ENCODE measurements at places on chromosomes 4 and X.

GRCh38 chrX:25523574-25524540, 508.1 kb upstream of the ARX start:
- DNase-seq = no peak

DNA sequence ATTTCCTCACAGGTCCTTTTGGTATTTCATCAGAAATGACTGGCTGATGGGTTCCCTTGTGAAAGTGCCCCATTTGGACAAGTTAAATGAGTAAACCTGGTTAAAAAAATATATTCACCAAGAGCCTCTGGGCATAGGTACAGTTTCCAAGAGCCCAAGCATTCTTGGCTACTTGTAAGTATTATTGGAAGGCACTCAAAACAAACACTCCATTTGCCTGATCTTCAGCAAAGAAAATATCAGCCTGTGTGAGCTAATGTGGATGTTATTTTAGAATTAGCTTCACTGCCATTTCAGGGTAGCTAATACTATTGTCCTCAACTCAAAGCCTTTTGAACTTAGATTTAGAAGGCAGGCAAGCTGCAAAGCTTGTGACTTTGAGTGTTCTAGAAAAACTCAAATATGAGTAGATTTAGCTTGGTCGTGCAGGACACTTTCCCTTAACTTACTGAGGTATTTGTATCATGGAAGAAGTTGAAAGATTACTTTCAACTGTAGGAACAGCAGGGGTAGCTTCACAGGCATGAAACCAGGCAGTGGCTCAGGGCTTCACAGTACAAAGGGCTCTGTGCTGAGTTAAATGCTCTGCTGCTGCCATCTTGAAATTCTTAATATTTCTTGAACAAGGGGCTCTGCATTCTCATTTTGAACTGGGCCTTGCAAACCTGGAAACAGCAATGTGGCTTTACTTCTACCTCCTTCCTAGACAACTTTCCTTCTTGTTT, 177.2 kb downstream of the AMELX start:
- peak; percentile 76 for DNase-seq

- DNase-seq = no peak
These were observed 90.4 kb upstream of the RASGEF1B start for GRCh38 chr4:81562093-81562492.

DNA sequence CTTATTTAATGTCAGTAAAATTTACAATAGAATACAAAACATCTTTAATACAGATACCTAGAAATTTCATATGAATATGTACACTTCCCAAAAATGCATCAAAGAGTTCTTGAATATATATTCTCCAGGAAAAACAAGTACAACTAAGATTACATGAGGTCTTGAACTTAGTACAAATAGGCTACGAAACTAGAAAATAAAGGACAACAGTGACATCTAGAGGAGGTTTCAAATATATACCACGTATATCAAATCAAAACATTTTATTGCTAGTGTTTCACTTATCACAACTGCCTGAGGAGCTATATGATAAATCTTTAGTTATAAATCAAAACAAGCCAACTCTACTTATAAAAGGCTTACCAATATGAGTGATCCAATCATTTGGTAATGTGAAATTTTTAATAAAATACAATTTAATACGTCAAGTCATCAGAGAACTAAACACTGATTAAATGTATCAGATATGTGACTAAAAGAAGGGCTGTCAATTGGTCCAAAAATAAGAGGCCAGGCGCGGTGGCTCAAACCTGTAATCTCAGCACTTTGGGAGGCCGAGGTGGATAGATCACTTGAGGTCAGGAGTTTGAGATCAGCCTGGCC, 36.6 kb downstream of the ANAPC10 start:
- DNase-seq = peak; percentile 40

GRCh38 chr4:134702374-134702773, 500.8 kb upstream of the PABPC4L start:
- DNase-seq = no peak

DNA sequence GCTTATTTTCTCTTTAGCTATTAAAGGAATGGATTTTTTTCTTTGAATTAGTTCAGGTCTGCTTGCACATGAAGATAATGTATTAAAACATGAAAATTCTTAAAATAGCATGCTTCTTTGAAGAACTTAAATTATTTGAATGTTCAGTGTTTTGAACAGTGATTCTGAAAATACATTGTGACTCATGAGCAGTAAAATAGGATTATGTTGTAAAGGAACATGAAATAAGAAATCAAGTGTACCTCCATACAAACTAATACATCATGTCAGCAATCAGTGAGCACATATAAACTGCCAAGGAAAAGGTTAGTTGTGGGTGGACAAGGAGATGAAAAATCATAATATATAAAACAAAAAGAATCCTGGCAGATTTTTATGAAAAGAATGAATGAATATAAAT, 66.1 kb downstream of the SNX25 start:
- no peak for DNase-seq

DNA sequence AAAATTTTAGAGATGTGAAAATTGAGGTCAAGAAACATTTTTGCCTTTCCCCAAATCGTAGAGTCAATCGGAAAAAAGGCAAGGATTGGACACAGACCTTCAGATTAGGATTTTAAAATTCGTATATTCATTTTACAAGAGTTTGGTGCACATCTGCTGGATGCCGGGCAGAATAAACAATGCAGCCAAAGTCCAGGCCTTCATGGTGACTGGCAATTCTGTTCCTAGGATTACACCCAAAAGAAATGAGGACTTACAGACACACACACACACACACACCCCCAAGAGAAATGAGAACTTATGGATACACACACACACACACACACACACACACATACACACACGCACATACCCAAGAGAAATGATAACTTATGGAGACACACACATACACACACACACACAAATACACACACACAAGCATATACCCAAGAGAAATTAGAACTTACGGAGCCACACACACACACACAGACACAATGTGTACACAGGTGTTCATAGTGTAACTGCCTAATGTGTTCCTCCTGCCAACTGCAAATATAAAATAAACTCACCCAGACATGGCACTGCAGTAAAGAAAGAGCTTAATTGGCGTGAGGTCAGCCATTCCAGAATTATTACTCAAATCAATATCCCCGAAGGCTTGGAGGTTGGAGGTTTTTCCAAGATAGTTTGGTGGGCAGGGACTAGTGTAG, 165.7 kb upstream of the STS start:
- DNase-seq = no peak

DNA sequence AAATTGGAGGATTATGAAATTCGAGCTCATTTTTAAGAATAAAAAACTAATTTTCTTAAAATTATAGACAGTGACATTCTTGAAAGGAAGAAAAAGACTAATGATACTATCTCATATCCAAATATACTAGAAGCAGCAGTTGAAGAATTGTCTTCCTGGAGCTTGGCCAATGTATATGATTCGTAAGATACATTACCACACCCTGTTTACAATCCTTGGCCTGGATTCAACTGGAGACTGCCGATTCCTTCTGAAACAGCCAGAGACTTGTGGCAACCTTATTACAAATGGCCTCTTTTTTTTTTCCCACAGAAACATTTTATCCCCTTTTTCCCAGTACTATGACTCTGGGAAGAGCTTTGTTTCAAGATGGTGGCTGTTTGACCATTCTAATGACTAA, 571.2 kb upstream of the FAT1 start:
- DNase-seq = no peak

DNA sequence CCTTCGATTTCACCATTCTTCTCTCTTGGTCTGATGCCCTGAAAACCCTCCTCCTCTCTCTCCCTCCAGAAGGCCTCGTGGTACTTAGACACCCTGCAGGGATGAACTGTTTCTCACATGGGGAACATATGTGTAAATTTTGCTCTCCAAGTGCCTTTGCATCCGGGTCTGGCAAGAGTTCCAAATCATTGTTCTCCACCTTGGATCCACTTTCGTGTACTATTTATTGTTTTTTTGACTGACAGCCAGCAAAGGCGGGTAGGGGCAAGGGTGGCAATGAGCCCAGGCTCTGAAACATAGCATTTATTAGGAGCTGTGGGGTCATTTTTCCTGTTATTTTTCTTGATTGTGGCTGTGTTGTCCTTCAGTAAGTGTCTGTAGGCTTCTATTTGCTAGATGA, 81.7 kb downstream of the RTL5 start:
- no peak for DNase-seq

DNA sequence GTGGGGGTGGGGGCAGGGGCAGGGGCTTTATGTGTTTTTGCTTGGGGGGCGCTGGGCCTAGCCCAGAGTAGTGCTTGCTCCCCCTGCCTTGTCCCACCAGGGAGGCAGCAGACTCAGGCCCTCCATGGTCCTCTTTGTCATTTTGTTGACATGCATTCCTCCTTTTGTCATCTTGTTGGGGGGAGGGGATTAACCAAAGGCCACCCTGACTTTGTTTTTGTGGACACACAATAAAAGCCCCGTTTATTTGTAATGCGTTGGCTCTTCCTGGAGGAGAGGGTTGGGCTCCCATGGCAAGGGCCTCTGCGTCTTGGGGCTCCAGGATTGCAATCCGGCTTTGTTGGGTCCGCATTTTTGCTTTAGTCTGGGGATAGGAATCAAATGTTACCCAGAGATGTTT, 2.2 kb downstream of the EMD start:
- no peak for DNase-seq

Data from brain pericyte (primary cell).